Type B pancreatic cell (in vitro differentiated cells): ENCODE measurements at places on chromosomes 6 and 20. TPM values are rescaled to one million over a fixed set of nuclear protein-coding genes. Genes with fewer than 3 reads are reported as not detected.
A peak's percentile ranks its signal among the peaks of the same experiment; 100 is the strongest.

DNA sequence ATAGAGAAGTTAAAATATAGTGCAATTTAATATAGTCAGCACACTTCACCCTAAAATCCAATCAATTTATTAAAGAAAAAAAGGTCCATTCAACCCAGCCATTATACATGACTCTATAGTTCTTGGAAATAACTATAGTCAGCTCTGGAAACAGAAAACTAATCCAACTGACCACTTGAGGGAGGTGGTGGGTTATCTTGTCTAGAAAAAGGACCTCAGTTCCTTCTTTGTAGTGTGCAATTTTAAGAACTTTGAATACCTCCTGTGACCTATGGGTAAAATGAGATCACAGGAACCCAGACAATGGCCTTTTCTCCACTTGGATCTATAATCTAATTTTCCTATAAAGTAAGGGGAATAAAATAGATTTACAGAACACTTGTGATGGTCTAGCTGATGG is 163.6 kb upstream of the CENPW start:
- no peak for DNase-seq

DNA sequence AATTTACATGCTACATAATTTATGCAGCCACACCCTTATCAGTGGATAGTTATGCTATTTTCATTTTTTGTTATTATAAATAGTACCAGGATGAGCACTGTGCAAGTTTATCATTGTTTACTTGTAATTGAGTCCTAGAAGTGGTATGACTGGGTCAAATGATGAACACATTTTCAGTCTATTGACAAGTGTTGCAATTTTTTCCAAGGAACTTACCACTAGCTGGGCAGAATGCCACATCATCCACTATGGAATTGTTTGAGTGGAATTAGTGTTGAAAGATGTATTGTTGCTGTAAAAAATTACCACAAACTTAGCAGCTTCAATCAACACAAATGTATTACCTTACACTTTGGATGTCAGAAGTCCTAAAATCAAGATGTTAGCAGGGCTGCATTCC is 38.1 kb upstream of the OPN5 start:
- DNase-seq = no peak

DNA sequence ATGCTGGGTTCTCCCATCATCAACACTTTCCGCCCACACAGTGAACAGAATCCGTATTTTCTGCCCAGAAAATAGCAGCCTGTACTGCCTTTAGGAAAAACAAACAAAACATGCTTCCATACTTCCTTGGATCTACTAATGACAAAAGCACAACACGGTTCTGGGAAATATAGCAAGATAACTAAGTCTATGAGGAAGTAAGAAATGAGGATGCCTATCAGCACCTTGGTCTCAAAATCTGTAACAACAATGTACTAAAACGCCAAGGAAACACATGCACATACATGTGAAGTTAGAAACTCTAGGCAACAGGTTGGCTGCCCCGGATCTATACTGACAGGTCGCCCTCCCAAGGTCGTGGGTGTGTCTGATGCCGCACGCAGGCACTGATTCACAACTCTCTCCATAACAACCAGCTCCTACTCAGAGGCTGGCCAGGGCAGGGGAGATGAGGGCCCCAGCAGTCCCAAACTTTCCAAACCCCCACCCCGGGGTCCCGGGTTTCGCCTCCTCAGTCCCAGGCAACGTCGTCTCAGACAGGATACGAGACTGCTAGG is 710 bp downstream of the BTBD9 start:
- DNase-seq = no peak

GRCh38 chr20:53865901-53866793 is 204.2 kb downstream of the BCAS1 start:
- DNase-seq = no peak

The TBXT gene
- total RNA-seq = 0.85 and 2.0 TPM in 2 replicates

- peak; percentile 75 for DNase-seq
Measured at GRCh38 chr6:29627755-29628418, 5.1 kb downstream of the GABBR1 start.
